ENCODE measurements at places on chromosomes 4 and X.

DNA sequence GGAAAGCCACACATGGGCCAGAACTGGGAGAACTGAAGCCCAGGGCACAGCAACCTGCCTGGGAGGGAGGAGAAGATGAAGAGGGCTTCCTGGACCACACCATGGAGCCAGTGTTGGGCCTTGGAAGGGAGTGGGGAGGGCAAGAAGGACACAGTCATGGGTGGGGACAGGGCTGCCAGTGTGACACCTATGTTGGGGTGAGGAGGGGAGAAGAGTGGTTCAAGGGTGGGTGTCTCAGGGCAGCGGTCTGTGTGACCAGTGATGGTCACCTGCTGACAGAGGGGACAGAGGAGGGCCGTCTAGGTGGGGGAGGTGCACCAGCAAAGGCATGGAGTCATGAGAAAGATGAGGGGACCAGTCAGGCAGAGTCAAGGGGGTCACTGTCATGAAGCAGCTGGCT lies 13.8 kb downstream of the MAGED2 start:
- DNase-seq, result no peak

- DNase-seq, result no peak
Observed at GRCh38 chrX:107465932-107466620, 16.6 kb downstream of the FRMPD3 start.

GRCh38 chr4:156060661-156061060 lies 107.0 kb upstream of the CTSO start:
- DNase-seq, result no peak

- no peak for DNase-seq
Observed at GRCh38 chr4:101284546-101284945, 62.8 kb downstream of the PPP3CA start.

- DNase-seq, result no peak
Observed at GRCh38 chr4:111011458-111011857, 388.6 kb upstream of the PITX2 start.

GRCh38 chr4:173252024-173252935 lies 81.9 kb downstream of the HMGB2 start:
- no peak for DNase-seq

GRCh38 chr4:112270640-112271421 lies 14.9 kb downstream of the TIFA start:
- DNase-seq, result no peak

DNA sequence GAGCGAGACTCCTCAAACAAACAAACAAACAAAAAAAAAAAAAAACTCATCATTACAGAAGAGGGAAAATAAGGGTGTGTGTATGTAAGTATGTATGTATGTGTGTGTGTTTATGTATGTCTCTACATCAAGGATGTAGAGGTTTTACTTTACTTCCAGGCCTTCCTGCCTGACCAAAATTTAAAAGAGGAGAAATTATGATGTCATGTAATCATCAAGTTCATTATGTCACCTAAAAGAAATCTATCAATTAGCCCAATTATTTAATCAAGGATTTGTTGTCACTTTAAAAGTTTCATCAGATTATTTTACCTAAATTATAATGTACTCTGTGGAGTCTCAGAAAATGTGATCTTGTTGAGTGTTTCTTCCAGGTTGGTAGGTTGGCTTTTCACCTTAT lies 21.6 kb downstream of the GUCY1A1 start:
- DNase-seq, result no peak

DNA sequence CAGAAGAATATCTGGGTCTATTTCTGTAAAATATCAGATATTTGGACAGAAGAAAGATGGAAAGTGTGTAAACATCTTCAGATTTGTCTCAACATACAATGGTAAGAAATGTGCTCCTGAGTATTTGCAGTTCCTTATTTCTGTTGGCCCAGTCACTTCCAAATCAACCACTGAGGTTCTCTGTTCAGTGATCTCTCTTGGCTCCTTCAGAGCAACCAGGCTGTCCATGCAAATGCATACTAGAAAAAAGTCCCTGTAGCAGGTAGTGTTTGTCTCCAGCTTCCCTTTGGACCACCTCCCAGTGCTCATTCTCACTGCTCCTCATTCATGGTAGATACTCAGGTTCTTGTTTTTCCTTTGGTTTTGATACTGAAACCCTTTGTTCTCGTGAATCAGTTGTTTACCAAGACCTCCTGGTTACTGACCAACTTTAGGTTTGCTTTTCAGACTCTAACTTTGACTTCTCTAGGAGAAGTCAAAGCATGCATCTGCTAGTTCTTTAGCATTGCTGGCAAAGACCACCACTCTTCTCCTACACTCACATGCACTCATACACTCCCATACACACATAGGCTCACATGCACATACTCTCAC lies 28.8 kb downstream of the ASIC5 start:
- no peak for DNase-seq

- DNase-seq, result no peak
Observed at GRCh38 chr4:186765138-186765537, 41.5 kb upstream of the FAT1 start.

DNA sequence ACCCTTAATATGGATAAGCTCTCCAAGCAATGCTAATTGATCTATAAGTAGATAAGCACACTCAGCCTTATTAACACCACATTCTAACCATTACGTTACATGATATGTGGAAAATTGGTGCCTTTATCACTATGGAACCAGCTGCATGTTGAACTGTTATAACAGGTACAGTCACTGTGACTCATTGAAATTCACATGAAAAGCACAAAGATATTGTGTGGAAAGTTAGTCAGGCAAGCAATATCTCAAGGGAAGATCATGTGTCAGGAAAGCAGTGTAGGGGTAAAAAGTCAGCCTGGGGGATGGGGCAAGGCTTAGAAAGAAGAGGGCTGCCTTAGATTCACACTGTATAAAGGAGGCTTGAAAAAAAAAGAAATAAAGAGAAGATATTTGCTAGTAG lies 313.7 kb upstream of the SMIM31 start:
- DNase-seq, result no peak

DNA sequence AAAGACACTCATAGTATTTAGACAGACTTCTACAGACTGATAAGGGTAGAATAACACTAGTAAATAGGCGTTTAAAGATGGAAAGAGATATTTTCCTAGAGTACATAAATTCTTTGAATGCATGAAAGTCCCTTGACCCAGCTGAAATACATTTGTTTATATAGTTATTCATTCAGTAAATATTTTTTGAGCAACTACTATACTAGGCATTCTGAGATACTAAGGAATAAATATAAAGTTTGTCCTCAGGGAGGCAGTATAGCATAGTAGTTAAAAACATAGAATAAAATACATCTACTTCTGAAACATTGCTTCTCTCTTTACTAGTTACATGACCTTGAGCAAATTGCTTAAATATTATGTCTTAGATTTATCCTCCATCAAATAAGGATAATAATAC lies 27.4 kb downstream of the HMGN5 start:
- no peak for DNase-seq

- DNase-seq, result no peak
Observed at GRCh38 chr4:8155048-8155447, 3.6 kb downstream of the ABLIM2 start.

DNA sequence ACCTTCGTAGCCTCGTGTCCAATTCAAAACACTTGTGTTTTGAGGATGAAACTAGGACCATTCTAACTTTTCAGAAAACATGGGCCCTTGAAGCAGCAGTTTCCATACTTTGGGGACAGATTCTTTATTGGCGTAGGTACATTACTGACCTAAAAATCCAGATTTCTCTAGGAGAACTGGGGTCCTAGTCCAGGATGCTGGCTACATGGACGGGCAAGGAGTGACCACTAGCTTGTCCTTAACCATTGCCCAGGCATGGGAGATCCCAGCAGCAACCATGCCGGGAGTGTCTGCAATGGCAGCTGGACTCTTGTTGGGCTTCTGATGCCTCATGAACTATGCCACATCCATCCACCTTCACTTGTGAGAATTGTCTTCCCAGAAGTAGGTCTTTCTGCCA lies 62.2 kb upstream of the WDR1 start:
- no peak for DNase-seq

DNA sequence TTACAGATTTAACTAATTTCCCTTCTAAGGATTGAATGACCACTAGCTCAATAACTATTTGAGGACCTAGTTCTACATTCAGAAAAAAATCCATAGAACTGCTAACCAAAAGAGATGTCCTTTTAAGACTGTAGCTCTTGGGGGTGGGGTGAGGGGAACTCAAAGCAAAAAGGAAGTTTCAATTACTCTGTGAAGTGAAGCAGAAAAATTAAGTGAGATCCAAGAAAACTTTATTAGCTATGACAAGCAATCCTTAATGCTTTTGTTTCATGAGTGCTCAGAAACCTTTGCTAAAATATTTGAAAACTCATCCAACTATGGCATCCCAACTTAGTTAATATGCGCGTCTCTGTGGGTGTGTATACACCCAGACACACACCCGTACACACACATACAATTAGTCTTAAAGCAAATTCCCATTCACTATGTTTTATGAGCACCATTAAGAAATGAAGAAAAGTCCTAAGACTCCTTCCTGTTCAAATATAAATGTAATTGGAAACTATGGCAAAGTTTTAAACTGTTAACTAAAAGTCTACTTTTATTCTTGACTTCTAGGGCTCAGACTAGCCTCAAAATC lies 44.5 kb downstream of the GPC4 start:
- no peak for DNase-seq

DNA sequence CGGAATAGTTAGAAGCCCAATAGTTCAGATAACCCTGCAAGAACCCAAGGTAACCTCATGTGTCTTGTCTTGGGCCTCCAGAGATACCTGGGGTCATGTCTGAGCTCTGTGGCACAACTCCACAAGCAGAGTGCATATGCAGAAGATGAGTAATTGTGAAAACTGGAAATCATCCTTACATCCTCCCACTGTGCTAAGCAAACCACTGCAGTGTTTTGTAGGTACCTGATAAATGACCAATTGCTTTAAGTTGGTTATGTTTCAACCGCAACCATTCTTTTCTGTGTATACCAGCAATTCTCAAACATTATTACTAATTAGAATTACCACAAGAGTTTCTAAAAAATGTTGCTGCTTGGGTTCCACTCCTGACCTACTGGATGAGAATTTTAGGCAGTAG lies 73.2 kb downstream of the CBLL2 start:
- no peak for DNase-seq

DNA sequence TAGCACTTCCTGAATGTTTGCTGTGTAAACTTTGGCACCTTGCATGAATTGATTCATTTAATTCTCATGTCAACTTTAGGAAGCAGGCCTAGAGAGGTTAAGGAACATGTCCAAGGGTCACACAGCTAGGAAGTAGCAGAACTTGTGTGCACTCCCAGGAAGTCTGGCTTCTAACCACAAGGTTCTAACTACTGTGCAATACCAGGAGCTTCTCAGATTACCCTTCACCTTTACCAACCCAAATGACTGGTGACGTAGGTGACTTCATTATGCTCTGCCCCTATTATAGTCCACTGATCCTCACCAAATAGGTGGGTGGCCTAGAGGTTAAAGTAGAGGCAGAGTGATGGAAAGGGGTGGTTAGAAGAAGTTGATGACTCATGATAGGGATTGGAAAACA lies 14.4 kb downstream of the AR start:
- DNase-seq, result no peak

DNA sequence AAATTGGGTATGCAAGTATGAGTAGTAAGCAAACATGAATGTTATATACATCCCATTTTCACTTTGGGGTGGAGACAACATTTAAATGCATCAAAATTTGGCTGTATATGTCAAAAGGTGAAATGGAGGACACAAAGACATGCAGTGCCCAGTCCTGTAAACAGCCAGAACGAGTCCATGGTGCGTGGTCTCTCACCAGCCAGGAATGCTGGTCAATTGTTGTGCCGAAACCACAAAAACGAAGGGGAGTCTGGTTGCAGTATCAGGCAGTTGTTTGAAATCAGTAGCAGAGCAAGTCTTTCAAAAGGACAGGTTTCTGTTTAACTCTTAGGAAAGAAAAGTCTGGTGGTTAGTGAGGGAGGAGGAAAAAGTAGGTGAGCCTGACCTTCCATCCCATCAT lies 22.3 kb upstream of the RNF150 start:
- DNase-seq, result no peak

DNA sequence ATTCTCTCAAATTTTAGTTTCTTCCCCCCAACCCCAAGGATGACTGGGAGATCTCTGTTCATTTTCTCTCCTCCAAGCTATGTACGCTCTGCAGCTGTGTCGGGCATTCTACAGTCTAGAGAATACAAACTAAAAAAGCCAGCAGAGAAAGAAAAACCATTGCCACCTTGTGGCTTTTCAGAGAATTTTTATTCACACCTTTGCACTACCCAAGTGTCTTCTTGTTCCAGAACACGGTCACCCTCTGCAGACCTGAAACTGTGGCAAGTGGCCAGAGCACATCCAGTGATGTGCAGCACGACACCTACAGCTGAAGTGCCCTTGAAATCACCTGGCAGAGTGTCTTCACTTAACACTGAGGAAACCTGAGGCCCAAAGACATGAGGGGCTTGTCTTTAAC lies 68.6 kb downstream of the CHST7 start:
- DNase-seq, result peak; percentile 7

DNA sequence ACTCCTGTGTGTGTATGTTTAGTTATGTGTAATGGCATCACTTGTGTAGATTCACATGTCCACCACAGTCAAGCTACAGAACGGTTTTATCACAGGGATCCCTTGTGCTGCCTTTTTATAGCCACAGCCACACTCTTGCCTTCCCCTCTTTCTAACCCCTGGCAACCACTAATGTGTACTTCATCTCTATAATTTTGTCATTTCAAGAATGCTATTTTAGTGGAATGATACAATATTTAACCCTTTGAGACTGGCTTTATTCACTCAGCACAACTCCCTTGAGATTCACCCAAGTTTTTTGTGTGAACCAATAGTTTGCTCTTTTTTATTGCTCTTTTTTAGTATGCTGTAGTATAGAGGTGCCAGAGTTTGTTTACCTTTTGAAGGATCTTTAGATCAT lies 112.1 kb downstream of the CDKL5 start:
- no peak for DNase-seq

DNA sequence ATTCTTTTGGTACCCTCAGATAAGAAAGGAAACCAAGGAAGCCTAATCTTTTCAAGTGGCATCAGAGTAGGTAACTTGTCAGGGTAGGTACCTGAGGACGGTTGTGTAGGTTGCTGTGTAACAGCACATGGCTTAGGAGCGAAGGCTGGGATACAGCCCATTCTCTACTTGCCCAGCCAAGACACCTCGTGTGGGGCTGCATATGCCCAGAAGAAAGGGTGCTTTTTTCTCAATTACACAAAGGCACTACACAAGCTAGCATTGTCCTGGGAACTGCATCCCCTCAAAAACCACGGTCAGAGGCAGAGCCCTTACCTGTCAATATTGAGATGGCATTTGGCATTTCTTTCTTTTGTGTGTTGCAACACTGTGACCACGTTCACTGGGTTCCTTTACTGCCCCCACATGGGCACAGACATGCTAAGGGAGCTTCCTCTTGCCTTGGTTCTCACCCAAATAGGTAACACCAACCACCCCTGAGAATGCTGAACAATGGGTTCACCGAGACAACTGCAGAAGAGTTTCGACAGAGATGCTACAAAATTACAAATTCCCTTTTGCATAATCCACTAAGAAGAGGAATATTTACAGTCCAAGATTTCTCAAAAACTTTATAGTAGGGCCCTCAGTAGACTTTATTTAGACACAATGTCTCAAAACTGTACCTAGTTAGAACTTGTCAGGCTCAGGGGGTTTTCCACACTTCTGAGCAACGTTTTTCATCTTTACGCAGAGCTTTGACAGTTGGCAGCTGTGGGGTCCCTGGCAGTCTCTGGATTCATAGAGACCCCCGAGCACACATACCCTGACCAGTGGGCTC lies 35.8 kb upstream of the TNIP3 start:
- no peak for DNase-seq

- no peak for DNase-seq
Observed at GRCh38 chr4:169818063-169818679, 60.4 kb upstream of the HPF1 start.

- DNase-seq, result no peak
Observed at GRCh38 chr4:40573593-40574311, 55.9 kb downstream of the RBM47 start.
